Upper lobe of left lung (tissue), 6 donors: ENCODE measurements at places on chromosomes 13 and 19.

GRCh38 chr13:76489274-76489673, 396.9 kb downstream of the KCTD12 start:
- DNase-seq: no peak

GRCh38 chr13:37068962-37069361, 9.5 kb upstream of the SUPT20H start:
- no peak for DNase-seq

- DNase-seq: no peak
Observed at GRCh38 chr19:5302396-5302795, 38.2 kb downstream of the PTPRS start.

GRCh38 chr19:593055-593454, 3.4 kb downstream of the HCN2 start:
- peak; percentile 48 for DNase-seq

DNA sequence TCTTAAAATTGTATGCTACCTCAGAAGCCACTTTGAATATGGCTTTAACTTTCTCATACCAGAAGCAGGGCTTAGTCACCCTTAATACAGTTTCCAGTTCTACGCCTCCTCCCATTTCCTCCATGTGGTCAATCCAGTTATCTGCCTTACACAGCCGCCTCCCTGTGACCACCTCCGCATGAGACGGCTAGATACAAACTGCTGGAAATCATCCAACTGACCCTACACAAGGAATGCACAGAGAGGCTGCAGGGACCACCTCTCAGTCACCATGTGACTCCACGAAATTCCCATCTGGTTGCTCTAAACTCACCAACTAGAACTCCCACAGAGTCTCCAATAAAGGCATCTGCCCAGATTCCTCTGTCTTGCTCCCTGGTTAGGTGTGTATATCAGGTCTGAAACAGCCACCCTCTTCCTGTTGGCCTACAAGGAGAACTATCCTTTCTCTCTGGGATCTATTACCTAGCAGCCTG, 6.8 kb downstream of the ZNF564 start:
- no peak for DNase-seq

GRCh38 chr13:108850691-108851090, 221.3 kb downstream of the MYO16 start:
- no peak for DNase-seq

- DNase-seq: no peak
Observed at GRCh38 chr13:86684402-86684801, 885.2 kb upstream of the SLITRK6 start.

- no peak for DNase-seq
Observed at GRCh38 chr13:72990953-72991352, 67.9 kb upstream of the KLF5 start.

DNA sequence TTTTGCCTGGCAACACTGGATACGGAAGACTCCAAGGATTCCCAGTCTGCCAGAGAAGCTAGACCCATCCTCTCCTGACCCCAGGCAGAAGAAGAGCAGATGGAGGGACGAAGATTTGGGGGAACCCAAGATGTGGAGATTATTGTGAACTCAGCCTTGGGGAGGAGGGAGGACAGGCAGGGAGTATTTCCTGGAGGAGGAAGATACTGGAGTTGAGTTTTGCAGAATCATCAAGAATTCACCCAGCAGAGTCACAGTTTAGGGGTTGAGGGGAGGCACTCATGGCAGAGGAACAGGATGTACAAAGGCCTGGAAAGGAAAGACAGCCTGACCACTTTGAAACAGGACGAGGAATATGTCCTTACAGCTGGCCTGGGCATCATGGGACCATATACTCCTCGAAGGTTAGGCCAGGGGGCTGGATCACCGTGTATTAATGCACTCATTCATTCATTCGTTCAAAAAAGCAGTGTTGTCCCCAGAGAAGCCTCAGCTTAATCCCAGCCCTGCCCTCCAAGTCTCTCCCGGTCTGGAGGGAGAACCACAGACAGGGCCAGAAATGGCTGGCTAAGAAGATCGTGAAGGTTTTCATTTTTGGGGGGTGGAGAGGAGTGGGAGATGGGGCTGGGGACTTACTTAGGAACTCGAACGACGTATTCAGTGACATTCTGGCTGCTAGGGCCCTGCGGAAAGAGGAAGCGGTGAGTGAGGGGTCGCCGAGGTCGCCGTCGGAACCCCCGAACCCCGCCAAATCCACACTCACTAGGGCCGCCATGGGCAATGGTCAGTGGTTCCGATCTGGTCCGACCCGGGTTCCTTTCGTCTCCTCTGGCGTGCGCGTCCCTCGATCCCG, 517 bp downstream of the GTF2F1 start:
- no peak for DNase-seq

GRCh38 chr13:36553491-36553890, 120.3 kb upstream of the SERTM1 start:
- no peak for DNase-seq

- no peak for DNase-seq
Observed at GRCh38 chr13:80083853-80084676, 256.9 kb downstream of the SPRY2 start.

- peak; percentile 65 for DNase-seq
Observed at GRCh38 chr19:12721656-12722565, 1.8 kb downstream of the TNPO2 start.

GRCh38 chr13:33107361-33107760, 91.1 kb downstream of the KL start:
- DNase-seq: no peak

- DNase-seq: no peak
Observed at GRCh38 chr19:50710094-50710493, 9.5 kb downstream of the SHANK1 start.

DNA sequence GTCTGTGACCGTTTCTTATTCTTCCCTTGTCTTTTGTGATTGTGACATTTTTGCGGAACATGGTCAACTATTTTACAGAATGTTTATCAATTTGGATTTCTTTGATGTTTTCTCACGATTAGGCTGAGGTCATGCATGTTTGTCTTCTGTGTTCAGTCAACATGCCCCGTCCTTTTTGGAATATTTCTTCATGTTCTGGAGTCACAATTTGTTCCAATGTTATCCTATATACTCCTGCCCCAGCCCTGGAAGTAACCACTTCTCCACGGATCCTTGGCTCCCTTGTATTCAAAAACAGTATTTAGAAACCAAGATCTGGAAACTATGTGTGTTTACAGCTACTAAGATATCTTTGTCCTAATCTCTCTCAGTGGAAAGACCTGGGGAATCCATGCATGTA, 9.6 kb downstream of the CARD8 start:
- DNase-seq: no peak

GRCh38 chr19:51783372-51783771, 11.6 kb upstream of the FPR3 start:
- no peak for DNase-seq

DNA sequence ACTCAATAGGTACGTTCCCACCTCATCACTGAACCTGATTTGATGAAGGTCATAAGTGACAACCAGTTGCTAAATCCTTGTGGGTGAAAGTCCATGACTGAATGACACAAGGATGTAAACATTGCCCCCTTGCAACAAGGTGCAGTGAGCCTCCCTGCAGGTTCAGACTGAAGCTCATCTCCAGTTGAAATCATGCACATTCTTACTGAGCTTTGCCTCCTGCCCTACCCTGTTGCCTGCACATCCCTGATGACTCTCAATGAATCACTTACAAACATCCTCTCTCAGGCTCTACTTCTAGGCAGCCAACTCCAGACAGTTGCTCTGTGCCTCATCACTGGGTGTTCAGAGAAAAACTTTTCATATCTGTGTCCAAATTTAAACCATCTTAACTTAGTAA, 42.5 kb upstream of the ARGLU1 start:
- DNase-seq: no peak

DNA sequence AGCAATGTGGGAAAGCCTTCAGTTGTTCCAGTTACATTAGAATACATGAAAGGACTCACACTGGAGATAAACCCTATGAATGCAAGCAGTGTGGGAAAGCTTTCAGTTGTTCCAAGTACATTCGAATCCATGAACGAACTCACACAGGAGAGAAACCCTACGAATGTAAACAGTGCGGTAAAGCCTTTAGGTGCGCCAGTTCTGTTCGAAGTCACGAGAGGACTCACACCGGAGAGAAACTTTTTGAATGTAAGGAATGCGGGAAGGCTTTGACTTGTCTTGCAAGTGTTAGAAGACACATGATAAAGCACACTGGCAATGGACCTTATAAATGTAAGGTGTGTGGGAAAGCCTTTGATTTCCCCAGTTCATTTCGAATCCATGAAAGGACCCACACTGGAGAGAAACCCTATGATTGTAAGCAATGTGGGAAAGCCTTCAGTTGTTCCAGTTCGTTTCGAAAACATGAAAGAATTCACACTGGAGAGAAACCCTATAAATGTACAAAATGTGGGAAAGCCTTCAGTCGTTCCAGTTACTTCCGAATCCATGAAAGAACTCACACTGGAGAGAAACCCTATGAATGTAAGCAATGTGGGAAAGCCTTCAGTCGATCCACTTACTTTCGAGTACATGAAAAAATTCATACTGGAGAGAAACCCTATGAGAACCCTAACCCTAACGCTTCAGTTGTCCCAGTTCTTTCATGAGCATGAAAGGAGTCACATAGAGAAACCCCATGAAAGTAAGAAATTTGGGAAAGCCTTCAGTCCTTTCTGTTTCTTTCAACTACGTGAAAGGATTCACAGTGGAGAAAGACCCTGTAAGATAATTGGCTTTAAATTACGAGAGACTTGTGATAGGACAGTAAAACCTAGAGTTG, 20.1 kb downstream of the ZNF627 start:
- DNase-seq: no peak

- DNase-seq: no peak
Observed at GRCh38 chr13:46881621-46882020, 15.2 kb downstream of the HTR2A start.

- no peak for DNase-seq
Observed at GRCh38 chr13:36475468-36475867, 43.2 kb downstream of the CCNA1 start.

DNA sequence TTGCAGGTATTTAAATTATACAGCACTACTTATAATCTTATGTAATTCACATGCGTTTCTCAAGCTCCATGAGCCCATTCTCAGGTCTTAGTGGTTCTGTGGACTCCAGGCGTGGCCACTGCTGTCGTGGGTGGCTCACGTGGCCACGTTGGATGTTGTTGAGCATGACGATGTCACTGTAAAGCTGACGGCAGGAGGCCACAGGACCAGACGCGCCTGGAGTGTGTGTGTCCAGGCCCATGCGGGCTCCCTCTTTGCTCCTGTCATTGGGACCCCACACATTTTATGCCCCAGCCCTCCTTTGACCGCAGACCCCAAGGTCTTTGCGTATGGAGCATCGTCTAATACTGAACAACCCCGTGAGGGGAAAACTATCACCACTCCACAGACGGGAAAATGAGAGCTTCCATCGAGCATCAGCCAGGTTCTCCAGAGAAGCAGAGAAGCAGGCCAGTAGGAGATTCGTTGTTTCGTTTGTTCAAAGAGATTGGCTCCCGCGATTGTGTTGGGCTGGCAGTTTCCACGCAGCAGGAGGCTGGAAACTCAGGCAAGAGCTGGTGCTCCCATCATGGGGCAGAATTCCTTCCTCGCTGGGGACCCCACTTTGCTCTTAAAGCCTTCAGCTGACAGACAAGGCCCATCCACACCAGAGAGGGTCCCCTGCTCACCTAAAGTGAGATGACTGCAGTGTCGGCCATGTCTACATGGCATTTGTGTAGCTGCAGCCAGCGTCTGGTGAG, 129.3 kb upstream of the SPACA7 start:
- DNase-seq: no peak

GRCh38 chr13:45823583-45823982, 28.0 kb downstream of the SIAH3 start:
- DNase-seq: no peak

DNA sequence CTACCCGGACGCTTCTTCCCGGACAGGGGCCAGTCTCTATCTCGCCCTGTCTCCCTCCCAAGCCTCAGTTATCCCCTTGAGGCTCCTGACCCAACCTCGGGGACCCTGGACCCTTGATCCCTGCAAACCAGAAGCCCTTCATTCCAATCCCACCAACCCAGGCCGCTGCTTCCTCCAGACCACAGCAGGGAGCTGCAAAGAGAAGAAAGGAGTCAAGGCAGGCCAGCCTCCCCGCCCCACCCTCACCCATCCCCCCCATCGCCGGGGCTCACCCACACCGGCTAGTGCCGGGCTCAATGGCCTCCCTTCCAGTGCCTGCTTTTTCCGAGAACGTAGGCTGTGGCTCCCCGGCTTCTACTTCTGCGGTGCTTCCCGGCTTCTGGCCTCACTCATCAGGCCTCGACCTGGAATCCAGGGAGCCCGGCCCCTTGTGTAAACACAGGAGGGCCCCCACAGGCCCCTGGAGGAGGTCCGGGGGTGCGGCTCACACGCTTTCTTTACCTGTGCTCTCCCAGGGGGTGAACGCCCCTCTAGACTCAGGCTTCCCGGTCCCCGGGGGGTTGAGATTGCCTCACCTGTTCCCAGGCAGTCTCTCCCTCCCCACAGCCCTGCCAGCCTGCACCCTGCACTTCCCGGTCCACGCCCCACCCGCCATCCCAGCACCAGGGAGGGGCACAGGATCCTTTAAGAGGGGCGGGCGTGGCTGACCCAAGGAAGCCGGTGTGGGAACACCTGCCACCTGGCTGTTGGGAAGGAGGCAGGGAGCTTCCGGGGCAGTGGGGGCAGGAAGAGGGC, at the start of gene FAM83E:
FAM83E (minus strand) TSS at position 641 of the 795 bp plus-strand sequence. CDS start 1,704 bp downstream, outside the sequence.
- peak; percentile 88 for DNase-seq

DNA sequence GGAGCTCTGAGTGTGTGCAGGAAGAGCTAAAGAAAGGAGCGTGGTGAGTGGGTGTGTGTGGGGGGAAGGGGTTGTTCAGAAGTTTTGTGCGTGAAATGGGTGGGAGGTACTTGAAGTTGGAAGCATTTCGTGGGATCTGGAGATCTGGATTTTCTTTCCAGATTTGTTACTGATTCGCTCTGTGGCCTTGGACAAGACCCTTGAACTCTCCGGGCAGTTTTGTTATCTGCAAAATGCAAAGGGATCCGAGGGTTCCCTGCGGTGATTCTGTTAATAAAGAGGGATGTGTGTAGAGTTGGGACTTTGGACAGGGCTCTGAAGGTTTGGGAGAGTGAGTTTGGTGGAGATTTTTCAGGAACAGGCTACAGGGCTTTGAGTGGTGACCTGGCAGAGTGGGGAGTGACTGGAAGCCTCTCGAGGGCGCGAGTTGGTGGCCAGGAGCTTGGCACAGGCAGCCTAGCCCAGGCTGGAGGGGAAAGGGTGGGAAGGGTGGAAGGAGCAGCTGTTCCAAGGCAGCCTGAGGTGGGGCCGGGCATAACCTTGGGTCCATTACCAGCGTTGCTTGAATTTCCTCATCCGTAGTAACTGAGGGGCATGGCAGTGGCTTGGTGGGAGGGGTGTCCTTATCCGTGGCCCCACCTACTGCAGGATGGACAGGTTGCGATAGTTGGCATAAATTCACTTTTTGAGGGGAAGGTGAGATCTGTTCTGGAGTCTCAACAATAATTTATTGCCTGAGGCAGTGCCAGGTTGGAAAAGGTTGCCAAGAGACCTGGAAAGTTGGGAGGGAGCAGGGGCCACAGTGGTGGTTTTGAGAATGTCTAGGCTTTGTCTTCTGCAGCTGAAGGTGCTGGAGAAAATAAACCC, 2.1 kb downstream of the ACTN4 start:
- no peak for DNase-seq

- DNase-seq: no peak
Observed at GRCh38 chr13:44420376-44421220, 47.0 kb downstream of the SERP2 start.
